Endothelial cell of umbilical vein (primary cell): ENCODE measurements at places on chromosomes 5 and 9. TPM values are rescaled to one million over a fixed set of nuclear protein-coding genes. Genes with fewer than 3 reads are reported as not detected.

DNA sequence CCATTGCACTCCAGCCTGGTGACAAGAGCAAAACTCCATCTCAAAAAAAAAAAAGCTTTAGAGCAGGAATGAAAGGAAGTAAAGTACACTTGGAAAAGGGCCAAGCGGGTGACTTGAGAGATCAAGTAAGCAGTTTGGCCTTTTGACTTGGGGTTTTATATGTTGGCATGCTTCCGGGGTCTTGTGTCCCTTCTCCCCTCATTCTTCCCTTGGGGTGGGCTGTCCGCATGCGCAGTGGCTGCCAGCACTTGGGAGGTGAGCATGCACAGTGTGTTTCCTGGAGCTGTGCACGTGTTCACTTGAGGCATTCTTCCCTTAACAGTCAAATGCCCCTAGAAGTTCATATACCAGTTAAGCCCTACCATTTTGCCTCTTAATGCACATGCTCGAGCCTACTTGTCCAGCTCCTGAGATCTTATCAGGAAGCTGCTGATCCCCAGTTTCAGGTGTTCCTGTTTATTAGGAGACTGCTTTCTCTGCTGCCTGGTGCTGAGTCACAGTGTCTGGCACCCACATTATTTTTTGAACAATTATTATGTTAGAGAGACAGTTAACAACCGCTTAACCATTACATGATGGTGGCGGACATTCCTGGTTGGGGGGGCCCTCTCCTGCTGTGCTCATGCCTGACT is 32.6 kb upstream of the PRRC2B start:
- peak; percentile 45 for DNase-seq
- H3K27me3 ChIP-seq, result no peaks in the 10 kb centered on the region
- no peak overlapping the region for H3K4me3 ChIP-seq
- no peaks in the 10 kb centered on the region for H3K36me3 ChIP-seq

GRCh38 chr5:65867542-65868195 is 58.7 kb upstream of the ERBIN start:
- DNase-seq, result peak; percentile 75
- no peaks in the 10 kb centered on the region for H3K27me3 ChIP-seq
- no peak overlapping the region for H3K4me3 ChIP-seq

GRCh38 chr5:68778484-68778883 is 315.3 kb upstream of the SLC30A5 start:
- no peaks in the 10 kb centered on the region for H3K27me3 ChIP-seq
- no peak overlapping the region for H3K27ac ChIP-seq
- H3K4me1 ChIP-seq, result no peaks in the 10 kb centered on the region
- H3K36me3 ChIP-seq, result no peaks in the 10 kb centered on the region

DNA sequence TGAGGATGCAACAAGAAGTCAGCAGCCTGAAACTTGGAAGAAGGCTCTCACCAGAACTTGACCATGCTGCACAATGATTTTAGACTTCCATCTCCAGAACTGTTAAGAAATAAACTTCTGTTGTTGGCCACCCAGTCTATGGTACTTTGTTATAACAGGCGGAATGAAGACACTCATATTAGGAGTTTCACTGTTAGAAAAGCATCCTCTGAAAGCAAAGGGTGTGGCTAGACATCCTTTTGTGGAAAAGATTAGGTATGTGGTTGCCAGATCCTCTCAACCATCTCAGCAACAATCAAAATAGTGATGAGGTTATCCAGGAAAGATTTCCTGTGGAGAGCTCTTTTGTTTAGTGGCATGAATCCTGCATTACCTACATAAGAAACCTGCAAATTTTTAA is 20.7 kb downstream of the ITGA2 start:
- no peaks in the 10 kb centered on the region for H3K36me3 ChIP-seq
- H3K27ac ChIP-seq, result no peak overlapping the region
- no peak overlapping the region for H3K4me3 ChIP-seq
- peaks cover 42% of the 10 kb centered on the region for H3K4me1 ChIP-seq
- no peak for DNase-seq
- no peaks in the 10 kb centered on the region for H3K27me3 ChIP-seq

GRCh38 chr5:95907067-95907705 is 54.5 kb downstream of the ELL2 start:
- DNase-seq, result no peak
- H3K4me3 ChIP-seq, result no peak overlapping the region
- no peaks in the 10 kb centered on the region for H3K27me3 ChIP-seq
- H3K27ac ChIP-seq, result no peak overlapping the region

DNA sequence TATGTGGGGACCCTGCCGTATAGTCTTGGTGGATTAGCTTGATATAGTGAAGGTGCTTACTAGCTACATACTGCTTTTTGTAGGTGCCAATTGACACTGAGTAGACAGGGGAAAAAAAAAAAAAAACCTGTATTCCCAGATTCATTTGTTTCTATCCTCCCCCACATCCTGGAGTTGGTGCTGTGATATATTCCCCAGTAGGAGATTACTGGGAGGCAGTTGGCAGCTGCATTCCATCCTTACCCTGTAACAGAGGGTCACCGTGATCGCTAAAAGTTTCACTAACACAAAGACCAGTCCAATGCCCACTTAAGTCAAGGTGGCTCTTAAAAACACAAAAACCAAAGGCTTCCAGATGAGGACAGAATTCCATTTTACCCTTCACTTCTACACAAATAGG is 27.4 kb upstream of the TOMM5 start:
- no peak overlapping the region for H3K27ac ChIP-seq
- peaks cover 11% of the 10 kb centered on the region for H3K27me3 ChIP-seq

- H3K4me3 ChIP-seq, result no peak overlapping the region
- peaks cover 20% of the 10 kb centered on the region for H3K4me1 ChIP-seq
- H3K27ac ChIP-seq, result no peak overlapping the region
- DNase-seq, result no peak
- H3K36me3 ChIP-seq, result no peaks in the 10 kb centered on the region
These were observed 287.7 kb downstream of the FBXL7 start for GRCh38 chr5:15787681-15788080.

GRCh38 chr9:129886226-129887174 is 51.2 kb downstream of the USP20 start:
- no peak overlapping the region for H3K4me3 ChIP-seq
- H3K4me1 ChIP-seq, result peaks cover 23% of the 10 kb centered on the region
- H3K27ac ChIP-seq, result peak overlapping the region; percentile 29
- peaks cover 15% of the 10 kb centered on the region for H3K36me3 ChIP-seq

- H3K36me3 ChIP-seq, result no peaks in the 10 kb centered on the region
- H3K27me3 ChIP-seq, result no peaks in the 10 kb centered on the region
- no peak overlapping the region for H3K27ac ChIP-seq
These were observed 15.2 kb upstream of the HOMER1 start for GRCh38 chr5:79529110-79529509.

DNA sequence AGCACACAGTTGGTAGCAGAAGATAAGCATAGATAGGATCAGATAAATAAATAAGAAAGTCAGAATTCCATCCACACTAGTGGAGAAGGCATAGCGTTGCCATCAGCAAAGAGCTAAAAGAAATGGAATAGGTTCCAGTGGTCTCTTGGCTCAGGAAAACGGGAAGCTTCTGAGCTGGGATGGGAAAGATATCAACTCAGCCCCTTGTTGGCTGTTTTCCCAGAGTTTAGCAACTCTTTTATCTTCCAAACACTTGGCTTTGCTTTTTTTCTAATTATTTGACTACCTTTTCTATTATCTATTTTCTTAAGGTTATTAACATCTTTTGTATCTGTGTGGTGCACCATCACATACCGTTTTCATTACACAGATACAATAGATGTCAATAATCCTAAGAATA is 445.7 kb upstream of the TRPC7 start:
- no peaks in the 10 kb centered on the region for H3K36me3 ChIP-seq
- peak; percentile 10 for DNase-seq
- H3K4me1 ChIP-seq, result peaks cover 5% of the 10 kb centered on the region
- no peak overlapping the region for H3K4me3 ChIP-seq
- peaks cover 4% of the 10 kb centered on the region for H3K27me3 ChIP-seq
- no peak overlapping the region for H3K27ac ChIP-seq

DNA sequence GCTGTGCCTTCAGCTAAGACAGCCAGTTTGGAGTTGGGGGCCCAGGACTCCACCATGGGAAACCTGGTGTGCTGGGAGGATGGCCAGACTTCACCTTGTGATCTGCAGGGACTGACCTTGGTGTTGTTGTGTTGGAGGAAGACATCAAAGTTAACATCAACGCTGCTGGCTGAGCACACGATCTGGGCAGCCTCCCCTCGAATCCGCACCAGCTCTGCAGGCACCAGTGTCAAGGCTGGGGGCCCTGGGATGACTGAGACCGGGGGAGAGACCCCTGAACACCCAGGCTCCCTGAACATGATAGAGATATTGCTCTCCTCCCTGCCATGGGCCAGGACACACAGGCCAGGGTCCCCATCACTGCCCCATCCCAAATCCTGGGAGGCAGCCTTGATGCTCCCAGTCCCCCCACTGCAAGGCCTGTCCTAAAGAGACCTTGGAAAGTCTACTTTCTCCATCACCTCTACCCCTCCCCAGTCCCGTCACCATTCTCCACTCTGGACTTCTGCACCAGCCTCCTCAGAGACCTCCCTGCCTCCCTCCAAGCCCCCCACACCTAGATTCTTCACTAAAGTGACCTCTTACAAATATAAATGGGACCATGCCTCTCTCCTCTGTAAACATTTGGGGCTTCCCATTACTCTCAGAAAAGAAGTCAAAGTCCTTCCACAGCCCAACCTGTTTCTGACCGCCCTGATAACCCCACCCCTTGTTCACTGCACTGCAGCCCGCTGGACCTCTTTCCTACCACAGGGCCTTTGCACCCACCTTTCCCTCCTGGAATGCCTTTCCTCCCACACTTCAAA is 8.2 kb downstream of the CSF1R start:
- no peak for DNase-seq
- H3K4me3 ChIP-seq, result no peak overlapping the region
- no peak overlapping the region for H3K27ac ChIP-seq
- H3K4me1 ChIP-seq, result peaks cover 17% of the 10 kb centered on the region
- no peaks in the 10 kb centered on the region for H3K36me3 ChIP-seq

The SNCAIP gene
- total RNA-seq, result 35.9 and 42.0 TPM in 2 replicates

The DBH gene
- not detected in 2 replicates for total RNA-seq

The TMC1 gene
- 0.48 and 1.5 TPM in 2 replicates for total RNA-seq

The PTPDC1 gene
- total RNA-seq, result 9.1 TPM in 2 replicates

DNA sequence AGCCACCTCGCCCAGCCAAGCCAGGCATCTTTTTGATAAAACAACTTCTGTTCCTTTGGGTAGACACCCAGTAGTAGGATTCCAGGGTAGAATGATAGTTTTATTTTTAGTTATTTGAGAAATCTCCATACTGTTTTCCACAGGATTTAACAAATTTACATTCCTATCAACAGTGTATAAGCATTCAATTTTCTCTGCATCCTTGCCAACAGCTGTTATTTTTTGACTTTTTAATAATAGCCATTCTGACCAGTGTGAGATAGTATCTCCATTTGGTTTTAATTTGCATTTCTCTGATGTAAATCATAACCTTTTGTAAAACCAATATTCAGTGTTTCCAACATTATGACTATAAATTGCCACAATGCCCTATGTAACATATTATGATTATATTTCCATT is 28.2 kb upstream of the CCNB1 start:
- H3K27ac ChIP-seq, result no peak overlapping the region
- H3K27me3 ChIP-seq, result no peaks in the 10 kb centered on the region
- no peaks in the 10 kb centered on the region for H3K36me3 ChIP-seq
- no peak for DNase-seq

DNA sequence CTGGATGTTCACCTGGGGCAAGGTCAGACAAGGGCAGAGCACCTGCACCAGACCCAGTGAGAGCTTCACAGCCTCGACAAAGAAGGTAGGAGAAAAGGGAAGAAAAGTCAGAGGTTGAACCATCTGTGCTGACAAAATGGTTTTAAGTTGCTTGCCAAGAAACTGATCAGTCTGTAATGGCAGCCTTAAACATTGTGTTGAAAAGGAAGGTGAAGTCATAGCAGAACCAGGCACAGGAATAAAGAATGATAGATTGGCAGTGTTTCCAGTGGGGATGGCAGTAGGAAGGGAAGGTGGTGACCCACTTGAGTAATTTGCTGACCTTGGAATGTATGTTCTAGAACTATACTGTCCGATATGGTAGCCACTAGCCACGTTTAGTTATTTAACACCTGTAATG is 34.2 kb downstream of the HTR4 start:
- no peaks in the 10 kb centered on the region for H3K36me3 ChIP-seq
- H3K4me3 ChIP-seq, result no peak overlapping the region
- no peaks in the 10 kb centered on the region for H3K27me3 ChIP-seq
- H3K27ac ChIP-seq, result peak overlapping the region; percentile 55
- DNase-seq, result peak; percentile 84

The SH3PXD2B gene
- total RNA-seq, result 66.3 and 71.8 TPM in 2 replicates

GRCh38 chr5:145246379-145246778 is 588.8 kb downstream of the PRELID2 start:
- H3K4me3 ChIP-seq, result no peak overlapping the region
- H3K27ac ChIP-seq, result peak overlapping the region; percentile 91
- H3K27me3 ChIP-seq, result no peaks in the 10 kb centered on the region
